GM23248 (cell line): ENCODE measurements at places on chromosomes 2 and 18. TPM values are rescaled to one million over a fixed set of nuclear protein-coding genes. Genes with fewer than 3 reads are reported as not detected.
A peak's percentile ranks its signal among the peaks of the same experiment; 100 is the strongest.

DAW1 gene
- total RNA-seq: under 0.01 and 2.1 TPM in 2 replicates

DNA sequence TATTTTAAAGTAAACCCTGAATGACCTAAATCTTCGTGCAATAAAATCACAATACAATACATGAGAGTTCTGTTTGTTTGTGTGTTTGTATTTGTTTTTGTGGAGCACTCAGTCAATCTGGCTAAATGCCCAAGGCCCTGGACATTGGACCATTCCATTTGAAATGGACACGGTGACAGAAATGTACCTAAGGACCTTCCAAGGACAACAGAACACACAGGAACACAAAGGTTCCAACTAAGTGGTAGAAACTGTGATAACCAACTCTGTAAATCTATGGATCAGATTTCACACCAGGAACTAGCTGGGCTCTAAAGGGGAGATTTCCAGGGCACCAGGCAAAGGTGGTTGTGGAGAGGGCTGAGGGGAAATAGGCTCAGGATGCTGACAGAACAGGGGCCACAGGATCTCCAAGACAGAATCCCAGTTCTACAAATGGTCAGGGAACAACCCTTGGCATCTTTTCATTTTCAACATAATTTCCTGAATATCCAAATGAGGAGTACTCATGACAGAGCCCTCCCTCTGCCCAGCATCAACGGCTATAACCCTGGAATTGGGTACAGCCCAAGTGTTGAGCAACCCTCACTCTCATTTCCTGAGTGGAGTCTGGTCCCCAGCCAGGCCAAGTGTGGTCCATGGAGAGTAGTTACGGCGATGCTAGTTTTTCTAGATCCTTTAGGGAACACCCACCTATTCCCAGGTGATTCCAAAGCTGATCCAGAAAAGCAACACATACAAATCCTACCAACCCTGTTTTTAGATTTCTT lies 78.4 kb downstream of the NCKAP5 start:
- DNase-seq: peak; percentile 53

DNA sequence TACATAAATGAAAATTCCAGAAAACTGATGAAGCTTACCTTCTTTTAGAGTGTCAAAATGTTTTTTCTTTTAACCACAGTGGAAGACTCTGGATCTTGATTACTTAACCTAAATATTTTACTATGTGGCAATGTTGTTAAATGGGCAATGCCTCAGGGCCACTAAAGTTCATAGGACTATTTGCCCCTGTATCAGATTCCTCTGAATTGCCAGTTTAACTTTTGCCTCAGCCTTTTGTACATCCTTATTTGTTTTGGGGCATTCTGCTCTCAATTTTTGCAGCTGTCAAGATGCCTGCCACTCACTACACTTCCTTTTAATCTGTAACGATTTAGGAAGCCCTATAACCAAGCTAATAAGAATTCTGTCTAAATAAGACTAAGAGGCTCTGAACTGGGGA lies 31.7 kb upstream of the SERTAD2 start:
- peak; percentile 44 for DNase-seq

CFAP65 gene
- not detected in 2 replicates for total RNA-seq

GRCh38 chr2:63888053-63888452 lies 46.4 kb downstream of the UGP2 start:
- DNase-seq: no peak

DLX2 gene
- total RNA-seq: 2.8 and 4.7 TPM in 2 replicates

- no peak for DNase-seq
These were observed 26.1 kb downstream of the SLC20A1 start for GRCh38 chr2:112671801-112672200.

DNA sequence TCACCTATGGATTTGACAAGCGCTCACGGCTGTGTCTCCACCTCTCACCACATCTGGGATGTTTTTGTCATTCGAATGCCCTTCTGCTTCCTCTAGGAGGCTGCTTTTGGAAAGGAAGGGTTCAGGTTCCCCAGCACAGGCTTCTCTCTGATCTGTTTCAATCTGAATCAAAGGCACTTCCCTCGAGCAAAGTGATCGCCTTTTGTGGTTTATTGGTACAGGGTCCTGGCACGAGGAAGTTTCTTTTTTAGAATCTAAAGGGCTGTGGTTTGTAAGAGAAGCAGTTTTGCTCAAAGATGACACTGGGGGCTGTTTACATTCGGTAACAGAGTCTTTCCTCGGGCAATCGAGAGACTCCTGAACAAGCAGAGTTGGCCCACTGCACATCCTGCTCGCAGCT lies 145.0 kb downstream of the DAW1 start:
- no peak for DNase-seq

DNA sequence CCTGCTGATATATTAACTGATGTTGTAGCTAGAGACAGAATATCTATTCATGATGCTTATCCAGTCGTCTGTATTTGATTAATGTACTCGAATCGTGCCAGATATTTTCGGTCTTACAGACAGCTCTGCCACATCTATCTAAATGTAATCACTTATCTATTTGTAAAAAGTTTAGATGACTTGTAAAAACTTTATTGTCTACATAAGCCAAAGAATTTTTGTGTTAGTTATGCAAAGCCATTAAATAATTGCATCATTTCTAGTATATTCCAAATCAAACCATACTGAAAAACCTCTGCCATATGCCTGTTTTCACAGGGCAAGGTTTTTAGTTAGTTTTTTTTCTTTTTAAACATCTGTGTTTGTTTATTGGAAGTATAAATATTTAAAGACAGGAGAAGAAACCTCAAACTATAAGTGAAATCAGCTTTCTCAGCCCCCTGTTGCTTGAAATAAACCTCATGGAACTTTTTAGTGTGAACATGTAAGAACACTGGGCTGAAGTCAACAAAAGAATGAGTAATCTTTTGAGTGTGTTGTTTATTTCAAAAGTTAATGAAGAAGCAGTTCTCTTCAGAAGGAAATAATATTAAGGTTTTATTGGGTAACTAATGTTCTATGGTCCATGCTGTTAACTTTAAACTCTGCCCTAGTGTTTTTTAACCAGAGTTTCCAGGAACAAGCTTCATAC lies 657.6 kb upstream of the SYT4 start:
- DNase-seq: peak; percentile 53

DNA sequence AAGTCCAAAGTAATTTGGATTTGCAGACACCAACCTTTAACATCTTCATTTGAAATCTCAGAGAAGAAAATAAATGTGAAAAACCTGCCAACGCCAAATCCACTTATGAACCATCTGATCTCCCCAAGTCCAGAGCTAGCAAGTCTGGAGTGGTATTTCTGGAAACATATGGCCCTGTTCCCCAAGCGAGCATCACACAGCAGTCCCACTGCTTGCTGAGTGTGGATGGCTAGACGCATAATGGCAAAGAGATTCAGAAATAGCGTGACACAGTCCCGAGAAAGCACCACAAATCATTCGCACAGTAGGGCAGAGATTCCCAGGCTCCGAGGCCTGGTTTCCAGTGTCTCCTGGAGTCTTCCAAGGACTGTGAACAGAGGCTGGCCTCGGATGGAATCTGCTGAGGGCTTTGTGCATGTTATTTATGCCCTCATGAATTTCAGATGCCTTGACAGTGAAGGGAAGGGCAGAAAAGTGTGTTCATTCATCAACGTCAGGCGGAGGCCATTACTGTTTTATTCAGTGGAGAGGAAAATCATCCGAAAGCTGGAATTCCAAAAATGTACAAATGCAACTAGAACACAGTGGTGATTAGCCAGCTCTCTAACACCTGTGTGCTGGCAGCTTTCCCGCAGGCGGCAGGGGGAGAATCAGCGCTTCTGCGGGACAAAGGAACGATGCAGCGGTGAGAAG lies 417.0 kb downstream of the EIPR1 start:
- no peak for DNase-seq

DNA sequence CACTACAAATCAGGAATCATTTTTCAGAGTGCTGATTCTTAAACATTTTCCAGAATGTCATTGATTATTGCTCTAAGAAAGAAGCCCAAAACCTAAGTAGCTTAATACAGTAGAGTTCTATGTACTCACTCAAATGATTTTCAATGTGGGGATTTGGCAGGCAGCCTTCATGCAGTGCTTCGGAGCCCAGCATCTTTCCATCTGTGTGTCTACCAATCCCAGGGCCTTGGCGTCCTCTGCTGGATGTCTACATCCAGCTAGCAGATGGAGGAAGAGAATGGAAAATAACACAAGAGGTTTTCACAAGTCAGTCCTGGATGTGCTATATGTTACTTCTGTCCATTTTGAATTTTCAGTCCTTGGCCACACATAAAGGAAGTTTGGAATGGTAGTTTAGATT lies 151.8 kb downstream of the RDH14 start:
- no peak for DNase-seq

GRCh38 chr2:134564549-134564948 lies 154.3 kb downstream of the TMEM163 start:
- no peak for DNase-seq

DNA sequence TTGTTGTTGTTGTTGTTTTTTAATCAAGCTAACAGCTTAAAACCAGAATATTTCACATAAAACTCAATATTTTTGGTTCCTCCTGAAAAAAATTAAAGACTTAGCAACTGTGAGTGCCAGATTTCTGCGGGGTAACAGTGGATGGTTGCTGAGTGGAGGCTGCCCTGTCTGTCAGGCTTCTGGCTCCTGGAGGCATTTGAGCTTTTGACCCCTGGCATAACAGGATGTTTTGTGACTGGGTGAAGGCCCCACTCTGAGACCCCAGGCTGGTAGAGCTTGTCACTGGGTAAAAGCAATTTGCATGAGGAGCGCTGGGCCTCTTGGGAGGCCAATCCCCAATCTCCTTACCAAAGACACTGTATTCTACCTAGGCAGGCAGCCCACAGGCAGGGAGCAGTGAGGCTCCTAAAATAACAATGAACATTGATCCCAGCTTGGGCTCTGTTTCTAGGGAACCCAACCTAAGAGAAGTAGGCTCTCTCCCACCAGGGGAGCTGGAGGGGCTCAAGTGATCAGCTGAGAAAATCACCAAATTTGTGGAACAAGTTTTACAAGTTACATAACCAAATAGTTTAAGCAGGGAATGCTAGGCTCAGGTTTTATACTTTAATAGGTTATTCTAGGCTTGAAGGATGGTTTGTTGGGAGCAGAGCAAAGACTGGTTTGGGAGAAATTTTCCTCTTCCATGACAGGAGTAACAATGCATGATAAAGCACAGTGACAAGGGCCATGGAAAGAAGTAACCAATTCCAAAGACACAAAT lies 5.9 kb upstream of the SPRED2 start:
- DNase-seq: no peak

STON1 gene
- 4.9 and 5.6 TPM in 2 replicates for total RNA-seq

GRCh38 chr2:129297430-129297829 lies 682.0 kb upstream of the RAB6C start:
- no peak for DNase-seq

LCT gene
- under 0.01 and 0.25 TPM in 2 replicates for total RNA-seq
